ENCODE measurements at places on chromosomes 1 and 21. TPM values are rescaled to one million over a fixed set of nuclear protein-coding genes. Genes with fewer than 3 reads are reported as not detected.

CYP2J2 gene
- polyA plus RNA-seq, result not detected

SIPA1L2 gene
- not detected for polyA plus RNA-seq

PARK7 gene
- 453 TPM for polyA plus RNA-seq

HSD11B1 gene
- polyA plus RNA-seq, result 0.63 TPM

PRMT2 gene
- 129 TPM for polyA plus RNA-seq

KISS1 gene
- not detected for polyA plus RNA-seq

PLA2G5 gene
- not detected for polyA plus RNA-seq

RGS4 gene
- not detected for polyA plus RNA-seq

ZNF362 gene
- polyA plus RNA-seq, result 21.7 TPM

DNA sequence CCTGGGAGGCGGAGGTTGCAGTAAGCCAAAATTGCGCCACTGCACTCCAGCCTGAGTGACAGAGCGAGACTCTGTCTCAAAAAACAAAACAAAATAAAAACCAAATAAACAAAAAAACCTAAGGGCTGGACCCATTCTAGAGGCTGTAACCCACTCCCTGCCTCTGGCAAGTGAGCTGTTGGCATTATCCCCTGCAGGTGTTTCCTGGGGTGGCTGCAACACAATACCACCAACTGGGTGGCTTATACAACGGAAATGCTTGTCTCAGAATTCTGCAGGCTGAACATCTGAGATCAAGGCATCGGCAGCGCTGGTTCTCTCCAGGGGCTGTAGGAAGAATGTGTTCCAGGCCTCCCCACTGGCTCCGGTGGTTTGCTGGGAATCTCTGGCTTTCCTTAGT lies 15.2 kb downstream of the LRRC38 start:
- no peaks in the 10 kb centered on the region for H3K4me1 ChIP-seq
- no peaks in the 10 kb centered on the region for H3K36me3 ChIP-seq
- no peak for DNase-seq
- no peak overlapping the region for H3K4me3 ChIP-seq

GRCh38 chr1:200279810-200280411 lies 129.9 kb downstream of the ZNF281 start:
- H3K4me3 ChIP-seq, result no peak overlapping the region
- H3K4me1 ChIP-seq, result no peaks in the 10 kb centered on the region
- H3K36me3 ChIP-seq, result no peaks in the 10 kb centered on the region
- H3K27me3 ChIP-seq, result no peaks in the 10 kb centered on the region

GRCh38 chr1:233490488-233490887 lies 123.4 kb upstream of the KCNK1 start:
- no peaks in the 10 kb centered on the region for H3K4me1 ChIP-seq
- no peak for DNase-seq
- H3K27ac ChIP-seq, result no peak overlapping the region
- no peaks in the 10 kb centered on the region for H3K27me3 ChIP-seq

DNA sequence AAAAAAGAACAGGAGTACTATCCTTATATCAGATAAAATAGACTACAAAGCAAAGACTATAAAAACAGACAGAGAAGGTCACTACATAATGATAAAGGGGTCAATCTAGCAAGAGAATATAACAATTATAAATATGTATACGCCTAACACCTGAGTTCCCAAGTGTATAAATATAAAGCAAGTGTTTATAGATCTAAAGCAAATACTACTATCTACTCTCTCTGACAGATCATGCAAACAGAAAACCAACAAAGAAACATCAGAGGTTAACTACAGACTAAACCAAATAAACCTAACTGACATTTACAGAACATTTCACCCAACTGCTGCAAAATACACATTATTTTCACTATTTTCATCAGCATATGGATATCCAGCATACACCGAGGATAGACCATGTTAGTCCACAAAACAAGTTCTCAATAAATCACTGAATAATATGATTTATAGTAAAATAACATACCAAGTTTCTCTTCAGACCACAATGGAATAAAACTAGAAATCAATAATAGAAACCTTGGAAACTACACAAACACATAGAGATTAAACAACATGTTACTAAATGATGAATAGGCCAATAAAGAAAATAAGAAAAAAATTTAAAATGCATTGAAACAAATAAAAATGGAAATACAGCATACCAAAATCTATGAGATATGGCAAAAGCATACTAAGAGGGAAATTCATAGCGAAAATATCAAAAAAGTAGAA lies 22.7 kb downstream of the UCHL5 start:
- H3K27ac ChIP-seq, result no peak overlapping the region
- H3K4me1 ChIP-seq, result no peaks in the 10 kb centered on the region
- H3K27me3 ChIP-seq, result no peaks in the 10 kb centered on the region
- no peak overlapping the region for H3K4me3 ChIP-seq
- no peak for DNase-seq
- H3K36me3 ChIP-seq, result peaks cover 2% of the 10 kb centered on the region

- H3K4me3 ChIP-seq, result no peak overlapping the region
- H3K27me3 ChIP-seq, result no peaks in the 10 kb centered on the region
- peaks cover 47% of the 10 kb centered on the region for H3K4me1 ChIP-seq
Observed at GRCh38 chr1:37999430-38000232, 5.7 kb downstream of the FHL3 start.

GRCh38 chr1:56816264-56816663 lies 2.9 kb downstream of the FYB2 start:
- no peak overlapping the region for H3K4me3 ChIP-seq
- no peaks in the 10 kb centered on the region for H3K27me3 ChIP-seq
- DNase-seq, result no peak
- no peaks in the 10 kb centered on the region for H3K36me3 ChIP-seq
- no peaks in the 10 kb centered on the region for H3K4me1 ChIP-seq
- H3K27ac ChIP-seq, result no peak overlapping the region

- H3K27me3 ChIP-seq, result no peaks in the 10 kb centered on the region
- DNase-seq, result no peak
- H3K36me3 ChIP-seq, result no peaks in the 10 kb centered on the region
Observed at GRCh38 chr1:240797050-240797449, 185.1 kb upstream of the GREM2 start.

DNA sequence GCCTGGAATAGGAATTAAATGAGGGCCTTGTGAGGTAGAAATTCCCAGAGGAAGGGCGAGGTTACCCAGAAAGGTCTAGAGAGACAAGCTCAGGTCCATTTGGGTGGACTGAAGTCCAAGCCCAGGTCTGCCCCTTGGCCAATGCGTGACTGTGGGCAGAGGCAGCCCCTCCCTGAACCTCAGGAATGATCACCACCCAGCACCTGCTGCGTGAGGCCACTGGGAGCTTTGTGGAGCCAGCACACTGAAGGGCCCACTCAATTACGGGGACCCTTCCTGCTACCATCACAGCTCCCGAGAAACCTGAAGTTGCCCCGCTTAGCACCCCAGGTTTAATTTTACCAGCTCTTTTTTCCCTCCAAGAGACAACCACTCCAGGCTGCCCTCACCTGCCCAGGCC lies 6.5 kb upstream of the MATN1 start:
- H3K4me1 ChIP-seq, result peaks cover 8% of the 10 kb centered on the region
- no peak overlapping the region for H3K4me3 ChIP-seq
- peaks cover 32% of the 10 kb centered on the region for H3K36me3 ChIP-seq
- H3K27ac ChIP-seq, result no peak overlapping the region
- DNase-seq, result no peak
- H3K27me3 ChIP-seq, result no peaks in the 10 kb centered on the region

GRCh38 chr1:168134132-168134531 lies 2.6 kb downstream of the GPR161 start:
- H3K36me3 ChIP-seq, result no peaks in the 10 kb centered on the region
- H3K4me3 ChIP-seq, result no peak overlapping the region
- H3K4me1 ChIP-seq, result peaks cover 17% of the 10 kb centered on the region

DNA sequence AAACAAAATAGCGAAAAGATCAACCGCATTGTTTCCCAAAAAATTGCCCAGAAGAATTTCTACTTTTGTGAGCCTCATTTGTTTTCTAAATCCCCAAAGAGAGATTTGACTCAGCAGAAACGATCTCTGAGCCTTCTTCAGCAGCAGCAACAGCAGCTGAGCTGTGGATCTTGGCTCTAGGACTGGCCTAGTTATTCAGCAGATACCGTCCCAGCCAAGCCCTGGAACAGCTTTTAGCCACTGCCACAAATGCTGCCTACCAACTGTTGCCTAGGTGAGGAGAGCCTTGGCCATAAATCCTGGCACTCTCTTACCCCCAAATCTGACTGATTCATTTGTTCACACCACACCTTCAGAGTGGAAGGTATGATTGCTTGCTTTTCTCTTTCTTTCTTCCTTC lies 320.1 kb downstream of the TGFB2 start:
- no peak overlapping the region for H3K27ac ChIP-seq
- no peak for DNase-seq
- H3K27me3 ChIP-seq, result no peaks in the 10 kb centered on the region
- no peaks in the 10 kb centered on the region for H3K4me1 ChIP-seq
- H3K4me3 ChIP-seq, result no peak overlapping the region

DNA sequence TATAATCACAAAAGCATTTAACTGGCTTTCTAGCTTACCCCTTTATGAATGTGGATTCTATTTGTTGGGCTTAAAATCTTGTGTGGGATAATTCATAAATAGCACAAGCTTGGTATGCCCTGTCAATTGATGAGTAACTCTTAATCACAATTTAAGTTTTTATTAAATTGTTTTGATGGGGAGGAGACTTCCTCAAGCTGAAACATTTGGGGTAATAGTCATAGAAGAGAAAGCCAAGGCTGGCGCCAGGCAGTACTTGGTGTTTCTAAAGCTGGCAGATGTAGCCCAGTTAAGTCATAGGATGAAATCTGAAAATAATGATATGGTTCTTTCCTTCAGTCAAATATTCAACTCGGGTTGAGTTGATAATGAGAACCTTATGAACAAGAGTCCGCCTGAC lies 167.2 kb downstream of the FMN2 start:
- no peaks in the 10 kb centered on the region for H3K4me1 ChIP-seq
- H3K4me3 ChIP-seq, result no peak overlapping the region
- H3K36me3 ChIP-seq, result no peaks in the 10 kb centered on the region
- no peak for DNase-seq
- H3K27me3 ChIP-seq, result no peaks in the 10 kb centered on the region
- H3K27ac ChIP-seq, result no peak overlapping the region

GRCh38 chr1:193729429-193729828 lies 543.0 kb upstream of the B3GALT2 start:
- DNase-seq, result no peak
- H3K4me3 ChIP-seq, result no peak overlapping the region
- no peaks in the 10 kb centered on the region for H3K36me3 ChIP-seq
- no peaks in the 10 kb centered on the region for H3K4me1 ChIP-seq

DNA sequence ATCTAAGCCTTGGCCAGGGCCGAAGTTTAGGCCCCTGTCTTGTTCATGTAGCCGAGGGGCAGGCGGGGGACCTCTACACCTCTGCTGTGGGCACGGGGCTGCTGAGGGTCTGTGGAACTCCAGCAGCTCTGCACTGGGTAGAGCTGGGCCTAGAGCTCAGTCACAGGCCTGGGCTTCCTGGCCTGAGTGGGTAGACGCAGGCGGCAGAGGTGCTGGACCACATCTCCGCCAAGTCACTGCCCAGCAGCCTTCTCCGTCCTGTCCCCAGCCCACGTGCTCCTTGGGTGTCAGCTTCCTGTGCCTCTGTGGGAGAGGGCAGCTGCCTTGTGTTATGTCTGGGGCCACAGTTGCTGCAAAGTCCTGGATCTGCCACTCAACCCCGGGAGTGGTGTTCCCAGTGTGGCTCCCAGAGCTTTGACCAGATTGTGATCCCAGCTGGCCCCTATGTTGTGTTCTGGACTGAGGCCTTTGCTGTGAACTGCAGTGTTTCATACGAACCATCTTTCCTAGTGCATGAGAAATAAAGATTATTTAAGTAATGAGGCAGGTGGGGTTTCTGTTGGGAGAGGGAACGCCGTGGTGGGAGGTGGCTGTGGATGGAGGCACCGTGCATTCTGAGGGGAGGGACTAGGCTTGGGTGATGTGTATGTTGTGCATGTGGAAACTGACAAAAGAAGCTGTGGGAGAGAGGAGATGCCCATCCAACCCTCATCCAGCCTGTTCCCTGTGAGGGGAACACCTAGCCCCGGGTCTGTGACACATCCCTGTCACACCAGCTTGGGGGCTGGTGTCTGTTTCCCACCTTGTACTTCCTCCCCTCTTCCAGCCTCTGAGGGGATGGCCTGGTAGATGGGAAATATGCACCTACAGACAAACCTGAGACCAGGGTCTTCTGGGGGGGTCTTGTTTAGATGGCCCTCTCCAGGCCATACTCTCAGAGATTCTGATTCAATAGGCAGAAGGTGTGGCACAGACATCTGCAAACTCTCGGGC lies 12.2 kb downstream of the AMPD2 start:
- no peak overlapping the region for H3K27ac ChIP-seq
- H3K4me1 ChIP-seq, result peaks cover 8% of the 10 kb centered on the region
- no peak for DNase-seq
- H3K36me3 ChIP-seq, result peaks cover 40% of the 10 kb centered on the region
- no peak overlapping the region for H3K4me3 ChIP-seq
- H3K27me3 ChIP-seq, result no peaks in the 10 kb centered on the region

DNA sequence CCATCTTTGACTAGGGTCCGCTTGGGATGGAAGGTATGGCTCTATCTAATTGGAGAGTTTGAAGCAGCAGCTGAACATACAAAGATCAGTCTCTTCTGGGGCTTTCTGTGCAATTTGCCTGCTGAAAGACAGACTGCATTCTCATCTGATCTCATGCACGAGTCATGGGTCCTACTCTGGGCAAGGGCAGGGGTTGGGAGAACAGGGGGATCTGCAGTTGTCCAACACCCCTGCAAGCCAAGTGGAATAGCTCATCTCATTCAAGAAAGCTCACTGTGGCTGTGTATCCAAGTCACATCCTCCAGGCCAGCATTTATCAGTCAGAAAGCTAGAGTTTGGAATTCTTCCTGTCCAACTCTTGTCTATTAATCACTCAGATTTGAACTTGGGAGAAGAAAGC lies 177.2 kb upstream of the C8B start:
- H3K27me3 ChIP-seq, result no peaks in the 10 kb centered on the region
- no peak overlapping the region for H3K4me3 ChIP-seq
- DNase-seq, result no peak
- H3K4me1 ChIP-seq, result no peaks in the 10 kb centered on the region

GRCh38 chr1:44616991-44617702 lies 57.1 kb downstream of the TMEM53 start:
- no peak for DNase-seq
- H3K4me3 ChIP-seq, result no peak overlapping the region
- H3K27me3 ChIP-seq, result no peaks in the 10 kb centered on the region
- H3K36me3 ChIP-seq, result no peaks in the 10 kb centered on the region

GRCh38 chr1:97560714-97561113 lies 360.1 kb downstream of the DPYD start:
- DNase-seq, result no peak
- peaks cover 7% of the 10 kb centered on the region for H3K36me3 ChIP-seq
- no peak overlapping the region for H3K27ac ChIP-seq
- no peak overlapping the region for H3K4me3 ChIP-seq

DNA sequence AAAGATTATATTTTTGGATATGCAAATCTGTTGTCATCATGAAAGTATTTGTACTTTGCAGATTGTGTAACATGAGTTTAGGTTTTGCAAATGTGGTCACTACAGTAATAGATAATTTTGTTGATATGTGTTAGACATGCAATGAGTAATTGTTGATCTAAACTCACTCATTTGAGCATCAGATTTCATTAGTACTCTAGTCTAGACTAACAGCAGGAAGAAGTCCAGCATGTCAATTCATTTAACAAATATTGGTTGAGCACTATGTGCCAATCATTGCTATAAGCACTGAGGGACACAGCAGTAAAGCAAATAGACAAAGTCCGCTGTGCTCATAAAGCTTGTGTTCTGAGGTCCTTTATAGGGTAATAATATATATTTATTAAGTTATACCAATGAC lies 350.0 kb downstream of the USP25 start:
- no peak for DNase-seq
- no peaks in the 10 kb centered on the region for H3K27me3 ChIP-seq
- H3K36me3 ChIP-seq, result no peaks in the 10 kb centered on the region
- H3K4me3 ChIP-seq, result no peak overlapping the region

GRCh38 chr1:8348777-8349472 lies 31.0 kb downstream of the SLC45A1 start:
- no peak overlapping the region for H3K27ac ChIP-seq
- H3K36me3 ChIP-seq, result peaks cover 7% of the 10 kb centered on the region
- H3K4me3 ChIP-seq, result no peak overlapping the region
- H3K27me3 ChIP-seq, result no peaks in the 10 kb centered on the region
